ENCODE measurements at places on chromosomes 16 and 17.

GRCh38 chr16:74275711-74276110 is 20.9 kb upstream of the PSMD7 start:
- no peak for DNase-seq

GRCh38 chr16:35631261-35631945 is 2172.0 kb downstream of the TP53TG3F start:
- no peak for DNase-seq

DNA sequence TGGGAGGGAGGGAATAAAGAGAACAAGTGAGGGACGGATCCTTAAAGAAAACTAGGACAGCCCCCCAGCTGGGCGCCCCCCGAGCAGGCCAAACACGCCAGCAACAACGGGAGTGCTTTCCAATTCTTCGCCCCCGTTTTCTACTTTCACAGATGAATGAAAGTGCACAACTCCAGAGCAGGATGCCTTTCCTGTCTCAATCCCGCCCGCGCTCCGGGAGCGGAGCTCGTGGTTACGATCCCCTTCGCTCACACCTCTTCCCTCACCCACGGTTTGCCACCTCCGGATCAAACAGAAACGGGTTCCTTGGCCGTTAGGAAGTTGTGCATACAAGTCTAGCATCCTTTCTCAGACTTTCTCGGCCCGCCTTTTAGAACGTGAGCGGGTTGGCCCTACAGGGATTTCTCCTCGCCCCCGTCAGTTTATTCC is 680 bp downstream of the SKA2 start:
- peak; percentile 40 for DNase-seq

- no peak for DNase-seq
These were observed 423 bp upstream of the ASGR2 start for GRCh38 chr17:7114875-7115614.

- no peak for DNase-seq
These were observed 255.5 kb upstream of the RPL38 start for GRCh38 chr17:73947966-73948355.

DNA sequence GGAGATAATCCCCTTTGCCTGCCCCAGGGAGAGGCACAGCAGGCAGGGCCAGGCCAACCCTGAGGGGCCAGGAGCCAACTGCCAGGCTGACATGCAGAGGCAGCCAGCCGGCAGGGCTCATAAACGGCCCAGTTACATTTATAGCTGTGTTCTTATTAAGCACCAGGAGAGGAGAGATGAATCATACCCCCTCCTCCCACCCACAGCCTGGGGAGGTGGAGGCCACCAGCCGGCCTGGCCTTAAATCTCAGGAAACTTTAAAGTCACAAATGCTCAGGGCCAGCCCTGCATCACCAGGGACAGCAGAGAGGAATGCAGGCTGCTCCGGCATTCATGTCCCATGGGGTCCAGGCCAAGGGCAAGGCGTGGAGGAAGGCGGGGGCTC is 177.2 kb downstream of the TMEM132E start:
- no peak for DNase-seq

GRCh38 chr17:81665205-81666091 is 957 bp downstream of the OXLD1 start:
- DNase-seq = no peak

- no peak for DNase-seq
These were observed 46.8 kb downstream of the FOXK2 start for GRCh38 chr17:82566129-82566960.

DNA sequence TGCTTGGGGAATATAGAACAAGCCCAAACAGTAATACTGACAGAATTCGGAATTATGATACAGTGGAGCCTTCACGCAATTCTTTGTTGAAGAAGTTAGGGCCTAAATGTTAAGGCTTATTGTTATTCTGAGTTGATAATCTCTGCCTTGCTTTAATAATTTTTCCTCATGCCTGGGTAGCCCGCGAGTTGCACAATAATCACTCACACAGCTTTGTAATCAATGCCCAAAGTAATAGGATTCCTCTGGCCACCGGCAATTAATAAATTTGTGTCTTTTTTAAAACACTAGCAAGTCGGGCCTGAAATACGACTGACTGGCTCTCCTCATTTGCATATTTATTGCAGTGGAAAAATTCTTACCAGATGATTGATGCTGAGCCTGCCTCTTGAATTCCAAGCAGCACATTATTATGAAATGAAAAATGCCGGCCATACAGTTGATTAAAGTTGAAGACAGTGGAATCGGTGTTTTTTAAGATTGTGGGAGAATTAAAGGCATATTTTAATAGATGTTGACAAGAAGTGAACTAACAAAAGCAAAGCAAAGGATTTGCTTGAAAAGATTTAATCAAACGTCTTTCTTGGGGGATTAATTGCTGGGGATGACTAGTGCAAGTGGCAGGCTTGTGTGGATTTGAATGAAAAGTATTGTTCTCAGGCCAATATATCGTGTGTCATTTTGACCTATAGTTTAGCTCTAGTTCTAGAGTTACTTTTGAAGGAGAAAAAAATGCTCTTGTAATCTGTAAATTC is 30.2 kb downstream of the AATF start:
- DNase-seq = peak; percentile 39

- peak; percentile 100 for DNase-seq
These were observed 10.1 kb downstream of the KRT39 start for GRCh38 chr17:40956401-40957254.

GRCh38 chr17:21549107-21549687 is 143.1 kb upstream of the KCNJ18 start:
- DNase-seq = peak; percentile 61

DNA sequence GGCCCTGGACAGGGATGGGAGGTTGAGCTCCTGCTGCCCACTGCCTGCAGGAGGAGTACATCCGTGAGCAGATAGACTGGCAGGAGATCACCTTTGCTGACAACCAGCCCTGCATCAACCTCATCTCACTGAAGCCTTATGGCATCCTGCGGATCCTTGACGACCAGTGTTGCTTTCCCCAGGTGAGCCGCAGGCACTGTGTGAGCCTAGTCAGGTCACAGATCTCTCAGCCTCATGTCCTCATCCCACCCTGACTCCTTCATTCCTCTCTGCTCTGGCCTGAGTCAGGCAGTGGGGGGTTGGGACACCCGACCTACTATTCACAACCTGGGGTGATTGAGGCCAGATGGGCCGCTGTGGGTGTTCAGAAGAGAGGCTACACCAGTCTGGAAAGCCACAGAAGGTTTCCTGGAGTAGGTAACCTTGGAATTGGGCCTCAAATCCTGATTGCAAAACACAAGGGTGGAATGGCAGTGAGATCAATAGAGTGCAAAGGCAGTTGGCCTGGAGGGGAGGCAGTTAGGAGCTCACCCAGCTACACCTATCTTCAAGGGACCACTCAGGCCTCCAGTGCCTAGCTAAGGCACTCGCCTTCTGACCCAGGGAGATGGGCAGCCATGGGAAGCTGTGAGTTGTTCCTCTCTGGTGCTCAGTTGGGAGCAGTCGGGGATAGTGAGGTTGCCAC is 29.7 kb downstream of the MYO15A start:
- no peak for DNase-seq

DNA sequence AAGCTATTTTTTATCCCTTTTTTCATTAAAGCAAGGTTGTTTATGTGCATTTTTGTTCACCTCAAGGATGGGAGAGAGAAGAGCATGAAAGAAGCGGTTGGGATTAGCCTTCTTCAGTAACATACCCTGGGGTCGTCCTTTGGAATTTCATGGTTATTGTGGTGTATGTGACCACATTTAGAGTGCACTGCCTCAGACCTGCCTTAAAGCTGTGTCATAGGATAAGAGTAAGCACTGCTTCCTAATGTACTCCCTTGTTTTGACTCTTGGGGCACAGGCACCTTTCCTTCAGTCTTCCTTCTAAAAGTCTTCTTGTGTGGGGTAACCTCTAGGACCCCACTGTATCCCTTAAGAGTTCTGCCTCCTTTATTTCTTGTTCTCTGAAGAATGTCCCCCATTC is 28.9 kb downstream of the TNRC6A start:
- peak; percentile 55 for DNase-seq

- DNase-seq = no peak
These were observed 80.2 kb downstream of the WWOX start for GRCh38 chr16:78179666-78180065.

DNA sequence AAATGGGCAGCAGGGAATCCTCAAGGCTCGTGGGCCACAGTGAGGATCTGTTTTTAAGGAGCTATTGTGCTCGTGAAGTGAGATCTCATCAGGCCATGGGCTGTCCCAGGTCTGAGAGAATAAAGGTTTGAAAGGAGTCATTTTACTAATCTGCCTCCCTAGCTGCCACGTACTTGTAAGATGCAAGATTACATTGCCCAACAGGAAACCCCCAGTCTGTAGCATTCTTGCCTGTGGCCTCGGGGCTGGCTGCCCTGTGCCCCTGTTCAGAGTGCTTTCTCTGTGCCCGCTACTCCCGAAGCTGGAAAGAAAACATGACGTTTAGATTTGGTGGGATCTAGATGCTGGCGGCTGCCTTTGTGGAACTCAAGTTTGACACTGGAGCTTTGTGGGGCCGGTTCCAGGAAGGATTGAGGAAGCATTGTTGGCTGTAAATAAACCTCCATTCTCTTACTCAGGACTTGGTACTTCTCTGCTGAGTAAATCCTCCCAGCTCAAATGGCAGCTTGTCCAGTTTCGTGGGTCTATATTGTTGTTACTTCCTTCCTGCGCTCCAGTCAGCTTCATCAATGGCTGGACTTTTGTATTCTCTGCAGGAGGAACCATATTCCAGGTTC is 21.2 kb downstream of the SAP30BP start:
- DNase-seq = peak; percentile 65

DNA sequence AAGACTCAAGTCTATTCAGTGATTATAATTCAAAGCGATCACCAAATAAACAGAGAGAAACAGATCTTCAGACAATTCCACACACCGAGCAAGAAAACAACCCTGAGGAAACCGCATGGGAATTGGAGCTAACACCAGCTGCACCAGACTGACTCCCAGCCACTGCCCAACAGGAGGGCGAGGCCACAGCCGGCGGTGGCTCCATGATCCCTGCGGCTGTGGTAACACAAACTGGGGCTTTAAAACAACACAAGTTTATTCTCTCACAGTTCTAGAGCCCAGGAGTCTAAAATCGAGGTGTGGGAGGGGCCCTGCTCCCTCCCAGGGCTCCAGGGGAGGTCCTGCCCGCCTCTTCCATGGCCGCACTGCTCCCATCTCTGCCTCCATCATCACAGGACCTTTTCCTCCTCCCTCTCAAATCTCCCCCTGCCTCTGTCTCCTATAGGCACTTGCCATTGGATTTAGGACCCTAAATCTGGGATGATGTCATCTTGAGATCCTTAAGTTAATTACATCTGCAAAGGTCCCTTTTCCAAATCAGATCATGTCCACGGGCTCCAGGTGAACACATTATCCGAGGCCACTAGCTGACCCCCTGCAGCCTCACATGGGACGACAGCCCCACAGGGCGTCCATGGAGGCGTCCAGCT is 9.7 kb upstream of the HEXD start:
- no peak for DNase-seq

DNA sequence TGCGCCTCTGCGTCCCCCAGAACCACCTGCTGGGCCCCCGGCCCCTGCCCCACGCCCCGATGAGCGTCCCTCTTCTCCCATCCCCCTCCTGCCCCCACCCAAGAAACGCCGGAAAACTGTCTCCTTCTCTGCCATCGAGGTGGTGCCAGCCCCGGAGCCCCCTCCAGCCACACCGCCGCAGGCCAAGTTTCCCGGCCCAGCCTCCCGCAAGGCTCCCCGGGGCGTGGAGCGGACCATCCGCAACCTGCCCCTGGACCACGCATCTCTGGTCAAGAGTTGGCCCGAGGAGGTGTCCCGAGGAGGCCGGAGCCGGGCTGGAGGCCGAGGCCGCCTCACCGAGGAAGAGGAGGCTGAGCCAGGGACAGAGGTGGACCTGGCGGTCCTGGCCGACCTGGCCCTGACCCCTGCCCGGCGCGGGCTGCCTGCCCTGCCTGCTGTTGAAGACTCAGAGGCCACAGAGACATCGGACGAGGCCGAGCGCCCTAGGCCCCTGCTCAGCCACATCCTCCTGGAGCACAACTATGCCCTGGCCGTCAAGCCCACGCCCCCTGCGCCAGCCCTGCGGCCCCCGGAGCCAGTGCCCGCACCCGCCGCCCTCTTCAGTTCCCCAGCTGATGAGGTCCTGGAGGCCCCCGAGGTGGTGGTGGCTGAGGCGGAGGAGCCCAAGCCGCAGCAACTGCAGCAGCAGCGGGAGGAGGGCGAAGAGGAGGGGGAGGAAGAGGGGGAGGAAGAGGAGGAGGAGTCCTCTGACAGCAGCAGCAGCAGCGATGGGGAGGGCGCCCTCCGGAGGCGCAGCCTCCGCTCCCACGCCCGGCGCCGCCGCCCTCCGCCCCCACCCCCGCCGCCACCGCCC is 5.6 kb upstream of the HSD3B7 start:
- DNase-seq = no peak

- DNase-seq = no peak
These were observed 2.0 kb upstream of the KCNG4 start for GRCh38 chr16:84241778-84242177.

DNA sequence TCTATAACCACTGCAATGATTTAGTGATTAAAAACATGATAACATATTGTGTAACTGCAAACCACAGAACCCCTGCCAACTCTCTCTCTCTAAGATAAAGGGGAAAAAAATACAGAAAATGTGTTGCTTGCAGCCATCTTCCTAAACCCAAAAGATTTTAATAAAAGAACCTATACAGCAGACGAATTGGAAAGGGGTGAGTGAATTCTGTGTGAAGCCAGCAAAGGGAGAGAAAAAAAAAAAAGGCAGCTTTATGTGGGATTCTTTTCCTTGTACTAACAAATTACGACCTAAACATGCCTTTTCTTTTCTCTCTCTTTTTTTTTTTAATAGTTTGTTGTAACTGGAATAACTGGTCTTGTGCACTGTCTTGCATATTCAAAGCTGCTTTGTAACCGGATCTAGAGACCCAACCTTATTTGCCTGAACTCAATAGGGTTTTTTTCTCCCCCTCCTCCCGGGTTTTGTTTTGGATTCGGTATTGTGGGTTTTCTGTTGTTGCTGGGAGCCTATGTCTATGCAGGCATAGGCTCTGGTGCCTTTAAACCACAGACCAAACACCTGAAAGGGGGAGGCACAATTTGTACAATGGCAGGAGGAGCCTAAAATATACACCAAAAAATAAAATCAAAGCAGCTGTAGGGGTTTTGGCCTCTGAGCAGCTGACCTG is 7.0 kb upstream of the ZFHX3 start:
- DNase-seq = peak; percentile 69

DNA sequence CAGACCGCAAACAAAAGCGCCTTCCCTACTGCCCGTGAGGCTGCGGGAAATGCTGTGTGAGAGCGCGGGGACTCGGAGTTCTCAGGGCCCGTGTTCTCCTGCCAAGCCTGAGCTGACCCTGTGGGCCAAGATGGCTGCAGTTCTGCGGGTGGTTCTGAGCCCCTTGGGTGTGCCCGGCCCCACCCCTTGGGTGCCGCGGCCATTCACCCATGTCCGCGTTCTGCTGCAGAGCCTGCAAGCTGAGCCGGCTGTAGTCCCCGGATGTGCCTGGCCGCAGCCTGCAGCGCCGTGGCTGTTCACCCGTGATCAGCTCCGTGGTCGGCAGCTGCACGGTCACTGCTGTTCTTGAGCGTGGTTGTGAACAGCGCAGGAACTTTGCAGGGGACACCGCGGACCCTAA is 20.0 kb downstream of the ACSF3 start:
- DNase-seq = no peak

Data from astrocyte (in vitro differentiated cells and primary cell).